Foreskin fibroblast (primary cell): ENCODE measurements at places on chromosomes 4 and X.

DNA sequence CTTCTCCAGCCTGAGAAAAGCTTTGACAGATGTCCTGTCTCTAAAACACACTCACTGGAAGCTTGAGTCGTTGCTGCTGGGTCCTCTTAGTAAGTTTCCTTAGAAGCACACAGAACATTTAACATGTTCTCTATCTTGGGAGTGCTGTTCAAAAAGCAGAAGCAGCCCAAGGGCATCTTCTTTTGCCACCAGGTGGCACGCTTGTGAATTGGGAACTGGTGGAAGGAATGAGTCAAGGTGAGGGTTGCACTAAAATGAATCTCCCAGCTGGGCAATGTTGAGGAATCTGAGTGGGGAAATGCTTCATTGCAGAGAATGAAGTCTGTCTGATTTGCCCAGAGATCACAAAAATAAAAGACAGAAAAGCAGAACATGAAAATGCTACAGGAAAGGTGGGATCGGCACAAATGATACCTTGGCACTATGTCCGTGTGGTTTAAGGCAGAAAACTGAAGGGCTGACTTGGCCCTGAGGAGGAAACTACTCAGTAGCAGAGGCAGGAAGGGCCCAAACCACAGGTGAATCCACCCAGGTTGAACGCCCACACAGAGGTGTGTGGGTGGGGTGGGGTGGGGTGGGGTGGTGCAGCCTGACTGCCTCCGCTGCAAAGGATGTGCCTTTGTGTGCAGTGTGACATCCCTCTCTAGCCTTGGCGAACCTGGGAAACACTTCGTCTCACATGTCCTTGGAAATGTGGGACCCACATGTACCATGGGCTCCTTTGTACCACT lies 26.0 kb downstream of the KIT start:
- no peak for DNase-seq

DNA sequence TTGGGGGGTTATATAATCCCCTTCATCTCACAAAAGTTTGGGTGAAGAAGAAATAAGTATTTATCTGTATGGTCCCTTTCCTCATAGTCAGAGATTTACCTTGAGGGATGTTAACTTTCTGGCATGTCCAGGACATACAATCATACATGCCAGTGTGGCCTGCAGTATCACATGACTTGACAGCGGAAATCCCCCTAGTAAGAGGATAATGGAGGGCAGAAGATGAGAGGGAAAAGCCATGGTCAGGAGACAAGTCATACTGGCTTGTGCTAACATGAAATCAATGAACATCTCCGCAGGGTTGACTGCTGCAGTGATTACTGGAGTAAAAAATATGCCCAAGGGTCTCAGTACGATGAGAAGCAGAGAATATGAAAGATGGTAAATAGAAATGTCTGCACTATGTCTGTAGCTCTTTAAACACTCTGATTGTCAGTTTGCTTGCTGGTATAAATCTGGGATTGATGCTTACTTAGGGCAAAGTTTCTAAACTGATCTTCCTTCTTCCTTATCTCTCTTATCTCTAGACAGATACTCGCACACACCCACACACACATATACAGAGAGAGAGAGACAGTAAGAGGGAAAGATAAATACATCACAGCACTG lies 1385.6 kb upstream of the ADGRL3 start:
- DNase-seq = no peak

DNA sequence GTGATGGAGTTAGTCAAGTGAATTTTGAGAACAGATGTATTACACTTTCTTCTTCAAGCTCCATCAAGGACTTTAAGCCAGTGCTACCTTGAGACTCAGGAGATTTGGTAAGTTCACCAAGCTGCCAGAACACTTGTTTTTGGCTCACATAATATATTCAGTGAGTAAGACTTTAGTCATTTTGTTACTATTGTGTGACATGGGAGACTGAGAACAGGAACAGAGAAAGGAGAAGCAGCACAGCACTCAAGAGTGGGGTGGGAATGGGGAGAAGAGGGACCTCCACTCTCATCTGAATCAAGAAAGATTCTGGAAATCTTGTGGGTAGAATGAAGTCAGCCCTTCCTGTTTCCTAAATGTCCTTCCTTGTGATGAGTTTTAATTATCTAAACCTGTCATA lies 87.3 kb upstream of the TET2 start:
- DNase-seq = no peak

- no peak for DNase-seq
Observed at GRCh38 chrX:50470103-50471031, at the start of gene DGKK. Gene DGKK, minus strand, starts transcription at chrX:50470825. Its CDS starts 147 bp downstream, at chrX:50470678.

DNA sequence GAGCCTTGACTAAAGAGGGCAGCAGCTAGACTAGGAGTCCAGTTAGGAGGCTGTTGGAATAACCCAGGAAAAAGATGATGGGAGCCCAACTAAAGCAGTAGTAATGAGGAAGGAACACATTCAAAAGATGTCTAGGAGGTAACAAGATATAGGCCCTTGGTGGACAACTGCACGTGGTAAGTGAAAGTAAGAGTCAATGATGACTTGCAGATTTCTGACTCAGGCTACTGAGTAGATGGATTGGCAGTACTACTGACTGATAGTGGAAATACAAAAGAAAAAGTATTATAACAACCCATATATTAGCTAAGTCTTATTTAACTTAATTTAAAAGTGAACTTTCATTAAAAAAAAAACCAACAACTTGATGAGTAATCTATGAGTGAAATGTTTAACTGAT lies 74.0 kb downstream of the PAK3 start:
- no peak for DNase-seq

DNA sequence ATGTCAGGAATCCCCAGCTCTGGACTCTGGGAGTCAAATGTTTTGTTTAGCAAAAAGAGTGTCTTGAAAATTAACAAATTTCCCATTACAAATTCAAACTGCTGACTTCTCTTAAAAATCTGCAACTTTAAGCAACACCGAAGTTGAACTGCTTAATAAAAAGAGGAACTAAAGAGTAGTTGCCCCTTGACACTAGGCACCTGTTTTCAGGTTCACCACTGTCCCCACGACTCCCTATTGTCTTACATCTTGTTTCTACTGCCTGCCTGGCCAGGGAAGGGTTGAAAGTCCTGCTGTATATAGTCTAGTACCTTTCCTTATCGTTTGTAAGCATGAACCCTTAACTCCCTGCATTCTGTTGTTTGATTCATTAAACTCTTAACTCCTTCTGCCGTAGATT lies 173.9 kb downstream of the SCFD2 start:
- no peak for DNase-seq

DNA sequence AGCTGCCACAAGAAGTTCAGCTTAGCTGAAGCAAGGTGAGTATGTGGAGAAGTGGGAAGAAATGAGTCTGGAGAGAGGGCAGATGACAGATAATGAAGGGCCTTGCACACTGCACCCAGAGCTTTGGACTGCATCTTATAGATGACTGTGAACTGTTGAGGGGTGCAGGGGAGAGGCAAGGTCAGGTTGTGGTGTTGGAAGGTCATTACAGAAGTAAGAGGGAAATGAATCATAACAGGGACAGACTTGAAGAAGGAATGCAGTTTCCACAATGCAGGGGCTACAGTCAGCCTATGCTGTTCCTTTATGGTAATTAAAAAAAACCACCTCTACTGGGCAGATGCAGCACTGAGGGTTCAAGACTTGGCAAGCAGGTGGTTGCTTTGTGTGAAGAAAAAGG lies 4.8 kb upstream of the IGFBP7 start:
- DNase-seq = peak; percentile 68

- DNase-seq = no peak
Observed at GRCh38 chr4:78953769-78954666, 14.8 kb upstream of the PAQR3 start.

DNA sequence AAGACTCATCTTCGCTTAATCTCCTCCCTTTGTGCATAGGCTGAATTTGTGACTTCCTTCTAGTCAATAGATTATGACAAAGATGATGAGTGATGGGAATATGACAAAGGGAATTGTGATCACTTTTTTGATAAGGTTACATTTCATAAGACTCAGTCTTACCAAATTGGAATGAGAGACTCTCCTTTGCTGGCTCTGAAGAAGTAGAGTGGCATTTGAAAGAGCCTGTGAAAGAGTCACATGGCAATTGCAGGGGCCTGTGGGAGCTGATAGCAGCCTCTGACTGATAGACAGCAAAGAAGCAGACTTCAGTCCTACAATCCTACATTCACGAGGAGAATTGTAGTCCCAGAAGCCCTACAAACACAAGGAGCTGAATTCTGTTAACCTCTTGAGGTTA lies 44.9 kb upstream of the ADAMTS3 start:
- no peak for DNase-seq

DNA sequence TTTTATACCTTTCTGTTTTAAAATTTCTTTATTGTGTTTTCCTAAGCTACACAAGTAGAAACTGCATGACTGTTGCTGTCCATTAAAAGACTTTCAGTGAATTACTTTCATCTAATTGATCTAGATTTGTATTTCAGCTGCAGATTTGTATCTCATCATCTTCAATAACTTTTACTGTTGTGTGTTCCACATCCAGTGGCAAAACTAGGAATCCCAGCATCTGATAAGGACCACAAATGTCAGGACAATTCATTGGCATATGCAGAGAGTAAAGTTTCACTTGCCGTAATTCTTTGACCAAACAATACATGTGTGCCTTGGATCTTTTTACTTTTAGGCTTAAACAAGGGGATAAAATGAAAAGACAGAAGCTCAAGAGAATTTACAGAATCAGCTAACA lies 112.6 kb downstream of the FBXO8 start:
- no peak for DNase-seq

GRCh38 chr4:149048451-149049143 lies 606.4 kb upstream of the NR3C2 start:
- DNase-seq = no peak

- no peak for DNase-seq
Observed at GRCh38 chr4:98556451-98556850, 102.0 kb downstream of the TSPAN5 start.

DNA sequence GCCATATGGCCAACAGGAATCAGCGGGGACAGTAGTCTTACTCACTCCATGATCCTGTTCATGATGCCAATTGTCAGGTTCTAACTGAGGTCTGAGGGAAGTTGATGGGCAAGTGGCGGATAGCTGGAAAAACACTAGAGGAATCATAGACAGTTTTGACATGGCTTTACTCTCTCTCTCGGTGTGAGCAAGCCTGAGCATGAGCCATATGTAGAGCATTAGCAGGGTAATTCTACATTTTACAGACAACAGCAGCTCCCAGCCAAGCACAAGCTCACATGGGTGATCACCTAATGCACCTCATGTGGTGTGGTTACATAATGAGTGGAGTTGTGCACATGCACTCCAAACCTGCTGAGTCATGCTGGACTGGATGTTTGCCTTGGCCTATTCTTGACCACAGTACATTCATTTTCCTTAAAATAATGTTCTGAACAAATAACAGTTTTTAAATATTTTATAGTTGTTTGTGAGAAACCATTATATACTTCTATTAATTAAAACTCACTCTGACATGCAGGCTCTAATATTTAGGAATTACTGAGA lies 429.2 kb downstream of the GPAT3 start:
- DNase-seq = peak; percentile 10

GRCh38 chrX:152810403-152810802 lies 20.2 kb downstream of the CETN2 start:
- DNase-seq = no peak

- peak; percentile 78 for DNase-seq
Observed at GRCh38 chr4:183241322-183241640, 78.8 kb downstream of the CLDN22 start.

DNA sequence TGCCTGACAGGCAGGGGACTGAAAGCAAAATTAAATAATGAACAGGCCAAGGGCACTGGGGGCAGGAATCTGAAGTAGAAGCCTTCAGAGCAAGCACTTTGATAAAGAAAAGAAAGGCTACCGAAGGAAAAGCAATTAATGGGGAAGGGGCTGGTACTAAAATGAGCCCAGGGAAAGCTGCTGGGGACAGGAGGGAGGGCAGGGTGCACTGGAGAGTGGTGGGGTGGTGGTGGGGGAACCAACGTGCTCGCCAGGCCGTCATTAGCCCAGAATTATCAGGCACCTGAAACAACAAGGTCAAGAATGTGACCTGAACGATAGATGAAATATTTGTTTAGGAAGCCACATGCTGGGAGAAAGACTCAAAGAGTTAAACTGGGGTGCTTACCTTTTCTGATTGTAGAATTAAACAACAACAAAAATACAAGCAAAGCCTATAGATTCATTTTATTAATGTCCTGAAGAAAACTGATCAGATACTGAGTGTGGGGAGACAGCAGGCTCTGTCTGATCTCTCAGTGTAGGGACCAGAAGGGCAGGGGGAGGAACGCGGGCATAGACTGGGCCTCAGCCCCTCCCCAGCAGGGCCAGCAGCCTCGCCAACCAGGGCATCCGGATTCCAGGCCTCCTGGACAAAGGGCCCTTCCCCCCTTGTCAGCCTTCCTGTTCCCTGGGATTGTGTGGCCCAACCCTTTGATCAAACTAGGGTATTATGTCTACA lies 239.7 kb upstream of the KLF3 start:
- DNase-seq = no peak

DNA sequence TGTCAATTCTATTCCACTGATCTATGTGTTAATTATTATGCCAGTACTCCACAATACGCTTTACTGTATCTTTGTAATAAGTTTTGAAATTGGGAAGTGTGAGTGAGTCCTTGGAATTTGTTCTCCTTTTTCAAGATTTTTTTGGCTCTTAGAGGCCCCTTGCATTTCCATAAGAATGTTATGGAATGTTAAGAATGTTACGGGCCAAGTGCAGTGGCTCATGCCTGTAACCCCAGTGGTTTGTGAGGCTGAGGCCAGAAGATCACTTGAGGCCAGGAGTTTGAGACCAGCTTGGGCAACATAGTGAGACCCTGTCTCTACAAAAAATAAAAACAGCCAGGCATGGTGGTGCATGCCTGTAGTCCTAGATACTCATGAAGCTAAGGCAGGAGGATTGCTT lies 167.6 kb upstream of the CXorf66 start:
- no peak for DNase-seq

DNA sequence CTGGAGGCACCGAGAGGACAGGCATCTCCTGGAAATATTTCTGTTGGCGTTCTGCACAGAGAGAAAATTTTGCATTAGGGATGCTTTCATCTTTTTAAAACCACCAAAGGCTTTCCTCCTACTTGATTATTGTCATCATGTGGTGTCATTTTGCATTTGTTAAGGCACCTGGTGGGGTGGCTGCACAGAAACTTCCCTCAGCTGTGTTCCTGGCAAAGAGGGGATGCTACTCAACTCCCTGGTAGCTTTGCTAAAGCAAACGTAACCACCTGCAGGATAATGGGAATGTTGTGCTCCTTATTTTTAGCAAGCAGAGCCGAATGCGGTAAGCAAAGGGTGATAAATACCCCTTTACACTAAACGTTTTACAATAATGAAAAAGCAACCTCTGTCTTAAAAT lies 229.8 kb downstream of the STIM2 start:
- no peak for DNase-seq

- DNase-seq = no peak
Observed at GRCh38 chr4:163072222-163072621, 94.5 kb downstream of the NAF1 start.

GRCh38 chr4:125714845-125715244 lies 400.1 kb downstream of the FAT4 start:
- no peak for DNase-seq

GRCh38 chrX:118756101-118756500 lies 28.7 kb downstream of the IL13RA1 start:
- DNase-seq = no peak

- no peak for DNase-seq
Observed at GRCh38 chr4:166044871-166045270, 171.8 kb downstream of the TLL1 start.

GRCh38 chrX:100926453-100926852 lies 2.3 kb downstream of the XKRX start:
- DNase-seq = peak; percentile 52
